Bone marrow (tissue), 2 donors: ENCODE measurements at places on chromosomes 11 and 22.

DNA sequence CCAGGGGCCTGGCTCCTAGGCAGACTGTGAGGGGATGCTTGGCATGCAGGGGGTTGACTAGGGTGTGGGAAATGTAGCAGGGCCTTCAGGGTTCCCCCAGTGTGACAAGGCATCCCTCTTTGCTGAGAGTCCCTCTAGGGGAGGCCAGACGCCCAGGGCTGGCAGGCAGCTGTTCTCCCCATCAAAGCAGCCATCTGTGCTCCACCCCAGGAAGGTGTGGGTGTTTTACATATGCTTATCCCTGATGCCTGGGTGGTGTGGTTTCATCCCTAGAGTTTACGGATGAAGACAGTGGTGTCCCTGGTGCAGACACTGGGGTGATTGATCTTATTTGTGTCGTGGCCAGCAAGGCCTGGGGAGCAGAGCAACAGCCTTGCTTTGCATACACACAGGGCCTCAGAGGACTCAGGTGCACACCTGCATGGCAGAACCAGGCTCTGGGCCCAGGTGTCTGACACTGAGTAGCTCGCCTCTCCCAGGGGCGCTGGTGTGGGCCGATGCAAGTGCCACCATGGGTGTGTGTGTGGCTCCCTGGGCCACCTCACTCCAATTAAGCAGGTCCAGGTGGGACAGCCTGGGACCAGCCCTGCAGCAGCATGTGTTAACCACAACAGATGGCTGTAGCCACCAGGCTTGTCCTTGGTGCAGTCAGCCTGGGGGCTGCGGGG, 74.2 kb downstream of the MED15 start:
- no peak for DNase-seq

DNA sequence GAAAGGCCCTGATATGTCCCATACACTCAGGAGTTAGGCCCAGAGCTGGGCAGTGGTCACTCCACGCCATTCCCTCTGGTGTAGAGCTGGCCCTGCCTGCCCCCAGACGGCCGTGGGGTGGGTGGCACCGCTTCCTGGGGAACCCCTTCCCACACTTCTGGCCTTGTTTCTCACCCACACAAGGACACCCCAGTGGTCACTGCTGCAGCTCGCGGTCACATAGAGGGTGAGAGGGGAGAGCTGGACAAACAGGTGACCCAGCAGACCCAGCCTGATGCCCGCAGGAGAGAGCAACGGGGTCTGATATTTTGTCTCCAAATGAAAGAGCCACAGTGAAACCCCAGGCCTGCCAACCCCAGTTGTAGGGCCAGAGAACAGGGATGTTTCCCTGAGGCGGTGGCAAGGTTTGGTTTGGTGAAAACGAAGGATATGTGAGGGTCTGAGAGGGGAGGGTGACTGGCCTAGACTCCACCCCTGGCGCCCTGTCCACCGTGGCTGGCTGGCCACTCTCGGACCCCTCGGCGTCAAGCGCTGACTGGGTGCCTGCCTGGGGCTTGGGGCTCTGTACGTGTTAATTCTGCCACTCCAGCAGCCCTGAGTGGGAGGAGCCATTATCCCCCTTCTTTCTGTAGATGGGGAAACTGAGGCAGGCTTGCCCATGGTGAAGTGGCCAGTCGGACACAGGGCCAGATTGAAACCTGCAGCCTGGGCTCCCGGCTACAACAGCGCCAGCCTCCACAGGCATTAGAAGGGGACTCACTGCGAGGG, 71.0 kb upstream of the PPARA start:
- no peak for DNase-seq

- no peak for DNase-seq
Observed at GRCh38 chr11:131819865-131820264, 449.4 kb downstream of the NTM start.

DNA sequence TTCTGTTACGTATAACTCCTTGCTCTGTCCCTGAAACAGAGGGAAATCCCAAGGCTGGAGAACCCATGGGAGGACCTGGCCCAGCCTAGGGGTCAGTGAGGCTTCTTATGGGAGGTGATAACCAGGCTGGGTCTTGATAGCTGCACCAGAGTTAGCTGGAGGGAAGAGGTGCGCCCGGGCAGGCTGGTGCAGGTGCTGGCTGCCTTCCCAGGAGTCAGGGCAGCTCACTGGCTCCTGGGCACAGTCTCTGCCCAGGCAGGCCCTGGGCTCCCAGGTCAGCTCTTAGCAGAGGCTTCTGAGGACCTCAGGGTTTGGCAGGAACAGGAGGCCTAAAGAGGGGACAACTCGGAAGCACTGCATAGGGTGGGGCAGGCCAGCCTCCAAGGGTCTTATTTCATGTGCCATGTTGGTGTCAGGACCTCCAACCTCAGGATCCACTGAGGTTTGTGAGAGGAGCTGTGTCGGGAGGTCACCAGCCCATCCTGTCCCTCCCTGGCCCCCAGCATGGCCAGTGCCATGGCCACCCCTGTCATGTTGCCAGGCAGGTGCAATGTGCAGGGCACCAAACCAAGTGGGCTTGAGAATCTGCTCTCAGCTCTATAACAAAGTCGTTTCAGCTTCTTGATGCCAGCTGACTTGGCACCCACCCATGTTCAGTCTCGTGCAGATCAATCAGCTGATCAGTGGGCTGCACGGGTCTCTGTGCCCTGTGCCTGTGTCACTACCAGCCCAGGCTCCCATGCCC, 20.5 kb upstream of the CELSR1 start:
- DNase-seq, result no peak

DNA sequence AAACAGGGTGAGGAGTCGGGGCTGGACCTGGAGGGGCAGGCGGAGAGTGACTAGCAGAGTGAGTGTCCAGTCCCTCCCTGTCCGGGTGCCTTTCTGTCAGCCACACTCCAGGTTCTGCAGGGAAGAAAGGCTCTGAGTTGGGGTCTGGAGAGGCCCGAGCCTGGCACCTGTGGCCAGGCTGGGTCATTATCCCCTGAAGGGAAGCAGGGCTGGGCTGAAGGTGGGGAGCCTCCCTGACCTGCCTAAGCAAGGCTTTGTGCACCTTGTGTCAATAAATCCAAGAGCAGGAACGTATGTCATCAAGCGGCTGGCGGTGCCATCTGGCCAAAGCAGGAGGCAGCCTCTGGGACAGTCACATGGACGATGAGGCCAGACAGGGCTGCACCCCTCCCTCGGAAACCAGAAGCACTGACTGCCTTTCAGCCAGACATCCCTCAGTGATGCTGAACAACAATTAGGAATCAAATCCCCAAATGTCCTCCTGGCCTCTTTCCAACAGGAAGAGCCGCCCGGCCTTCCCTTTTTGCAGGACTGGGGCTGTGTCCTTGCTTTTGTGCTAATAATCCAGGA, 73.9 kb upstream of the FGF3 start:
- DNase-seq, result no peak
